IMR-90 (cell line): ENCODE measurements at places on chromosomes 11 and 22. TPM values are rescaled to one million over a fixed set of nuclear protein-coding genes. Genes with fewer than 3 reads are reported as not detected.

DNA sequence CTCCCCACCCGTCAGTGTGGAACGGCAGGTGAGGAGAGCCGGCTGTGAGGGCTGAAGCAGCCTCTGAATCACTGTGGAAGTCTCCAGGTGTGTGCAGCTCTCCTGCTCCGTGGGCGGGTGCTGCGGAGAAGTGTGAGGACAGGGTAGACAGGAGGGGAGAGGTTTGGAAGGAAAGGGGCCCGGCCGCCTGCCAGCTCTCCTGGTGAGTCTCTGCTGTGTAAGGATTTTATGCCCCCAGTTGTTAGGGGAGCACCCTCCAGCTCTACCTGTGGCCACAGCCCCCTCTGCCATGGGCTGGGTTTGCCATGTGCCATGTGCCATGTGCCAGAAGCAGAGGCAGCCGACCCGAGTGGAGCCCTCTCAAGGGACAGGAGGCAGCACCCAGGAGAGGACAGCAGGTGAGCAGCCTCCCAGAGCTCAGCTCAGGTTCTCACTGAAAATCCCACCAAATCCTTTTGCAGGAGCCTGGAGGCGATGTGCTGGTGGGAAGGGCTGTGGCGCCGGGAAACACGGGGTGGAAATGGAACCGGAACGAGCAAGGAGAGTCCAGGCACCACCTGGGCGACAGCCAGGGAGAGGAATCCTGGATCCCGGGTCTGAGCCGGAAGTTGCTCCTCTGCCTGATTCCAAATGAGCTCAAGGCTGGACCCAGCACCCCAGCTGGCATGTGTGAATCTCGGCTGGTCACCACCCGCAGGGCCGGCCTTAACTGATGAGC, 804.4 kb downstream of the BRD1 start:
- no peaks in the 10 kb centered on the region for H3K4me1 ChIP-seq
- H3K27me3 ChIP-seq, result no peaks in the 10 kb centered on the region
- no peaks in the 10 kb centered on the region for H3K36me3 ChIP-seq

DNA sequence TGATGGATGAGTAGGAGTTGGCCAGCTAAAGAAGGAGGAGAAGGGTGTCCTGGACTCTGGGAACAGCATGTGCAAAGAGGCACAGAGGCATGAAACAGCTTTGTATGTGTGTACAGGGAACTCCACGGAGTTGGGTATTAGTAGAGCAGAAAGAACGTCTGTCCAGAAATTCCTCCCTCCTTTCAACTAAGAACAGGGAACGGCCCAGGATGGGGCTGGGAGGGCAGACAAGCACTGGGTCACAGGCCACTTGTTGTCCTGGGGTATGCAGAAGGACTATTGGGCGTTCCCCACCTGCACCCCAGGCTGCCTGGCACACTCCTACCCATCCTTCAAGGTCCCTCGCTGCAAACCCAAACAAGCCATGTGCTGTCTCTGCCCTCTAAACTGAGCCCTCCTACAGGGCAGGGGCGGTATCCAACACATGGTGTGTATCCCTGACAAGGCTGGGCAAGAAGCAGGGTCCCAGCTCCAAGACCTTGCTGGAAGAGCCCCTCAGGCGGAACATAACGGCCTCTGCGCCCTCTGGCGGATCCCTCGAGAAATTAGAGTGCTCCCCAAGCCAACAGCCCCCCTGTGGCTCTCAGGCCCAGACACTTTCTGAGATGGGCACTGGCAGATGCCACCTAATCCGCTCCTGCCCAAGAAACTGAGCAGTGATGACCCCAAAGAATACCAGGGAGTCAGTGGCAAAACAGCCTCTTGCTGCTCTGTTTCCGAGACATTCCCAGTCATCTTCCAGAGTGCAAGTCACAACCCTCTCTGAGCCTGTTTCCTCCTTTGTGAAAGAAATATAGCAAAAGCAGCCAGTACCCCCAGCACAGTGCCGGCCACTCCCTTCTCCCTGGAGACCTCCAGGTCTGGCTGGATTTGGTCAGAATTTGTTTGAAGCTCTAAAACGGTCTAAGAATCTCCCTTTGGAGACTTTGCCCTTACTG, 1.6 kb upstream of the ELFN2 start:
- no peak overlapping the region for H3K4me3 ChIP-seq
- H3K4me1 ChIP-seq, result peaks cover 18% of the 10 kb centered on the region
- H3K36me3 ChIP-seq, result no peaks in the 10 kb centered on the region
- peak; percentile 43 for DNase-seq

YDJC gene
- 7.2 and 8.1 TPM in 2 replicates for total RNA-seq

ALDH3B1 gene
- total RNA-seq, result 11.8 and 11.9 TPM in 2 replicates

DNA sequence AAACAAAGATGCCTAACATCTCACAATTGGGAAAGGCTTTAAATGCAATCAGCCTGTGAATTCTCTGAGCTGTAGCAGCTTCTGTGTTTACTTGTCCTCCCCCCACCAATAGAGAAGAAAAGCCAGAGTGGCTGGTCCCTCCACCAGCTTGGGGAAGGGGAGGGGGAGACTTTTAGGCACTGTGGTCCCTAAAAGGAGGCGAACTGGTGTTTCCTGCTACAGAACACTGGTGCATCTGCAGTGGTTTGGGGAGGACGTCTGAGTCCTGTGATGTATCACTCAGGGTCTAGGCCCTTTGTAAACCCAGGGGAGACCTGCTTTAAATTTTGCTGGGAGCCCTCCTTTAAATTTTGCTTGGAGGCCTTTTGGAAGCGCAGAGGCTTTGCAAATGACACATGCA, 16.9 kb downstream of the TNRC6B start:
- no peak overlapping the region for H3K4me3 ChIP-seq
- H3K4me1 ChIP-seq, result peaks cover 15% of the 10 kb centered on the region
- DNase-seq, result no peak
- no peaks in the 10 kb centered on the region for H3K27me3 ChIP-seq
- no peak overlapping the region for H3K27ac ChIP-seq
- H3K36me3 ChIP-seq, result no peaks in the 10 kb centered on the region

GRCh38 chr11:73356979-73357860, 19.0 kb upstream of the RELT start:
- H3K4me3 ChIP-seq, result no peak overlapping the region
- DNase-seq, result no peak
- no peak overlapping the region for H3K27ac ChIP-seq

PPP2R1B gene
- total RNA-seq, result 52.8 and 62.9 TPM in 2 replicates

DNA sequence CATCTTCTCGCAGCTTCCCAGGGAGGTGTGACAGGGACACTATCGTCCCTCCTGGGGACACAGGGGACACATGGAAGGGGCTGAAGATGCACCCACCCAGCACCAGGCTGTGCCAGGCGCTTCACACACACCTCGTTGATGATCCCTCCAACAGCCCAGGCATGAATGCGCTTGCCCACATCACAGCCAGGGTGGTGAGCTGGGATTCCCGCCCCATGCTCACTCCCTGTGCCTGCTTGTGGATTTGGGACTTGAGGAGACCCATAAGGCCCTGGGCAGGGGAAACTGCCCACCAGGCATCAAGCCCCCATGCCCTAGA, 57.8 kb downstream of the OTOG start:
- no peak overlapping the region for H3K27ac ChIP-seq
- peaks cover 3% of the 10 kb centered on the region; the same call in 1 of the 2 replicates for H3K27me3 ChIP-seq
- no peak for DNase-seq
- H3K4me3 ChIP-seq, result no peak overlapping the region
- H3K36me3 ChIP-seq, result no peaks in the 10 kb centered on the region

DNA sequence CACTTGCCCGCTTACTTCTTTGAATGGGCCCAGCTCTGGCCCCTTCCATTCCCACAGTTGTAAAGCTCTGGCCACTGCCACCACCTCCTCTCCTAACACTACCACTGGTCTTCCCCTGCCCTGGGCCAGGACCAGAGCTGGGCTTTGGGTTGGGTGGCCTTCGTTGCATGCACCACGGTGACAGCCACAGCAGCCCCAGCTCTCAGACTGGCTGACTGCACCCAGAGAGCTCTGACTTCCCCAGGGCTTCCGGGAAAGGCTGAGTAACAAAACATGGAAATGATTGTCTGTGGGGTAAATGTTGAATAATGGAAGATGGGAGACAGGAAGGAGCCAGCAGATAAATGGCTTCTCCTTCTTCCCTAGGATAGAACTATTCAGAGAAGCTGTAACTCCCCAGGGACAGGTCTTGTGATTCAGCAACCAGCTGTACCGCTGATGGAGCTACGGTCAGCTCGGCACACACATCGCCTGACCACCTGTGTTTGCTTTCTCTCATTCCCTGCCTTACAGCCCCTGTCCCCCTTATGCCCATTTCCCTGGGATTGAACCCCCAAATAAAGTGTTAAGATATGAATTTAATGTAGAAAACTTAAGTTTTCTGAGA, 27.6 kb downstream of the SCN4B start:
- no peaks in the 10 kb centered on the region for H3K36me3 ChIP-seq
- H3K27me3 ChIP-seq, result no peaks in the 10 kb centered on the region; the same call in 1 of the 2 replicates

SMIM35 gene
- not detected in 2 replicates for total RNA-seq

DNA sequence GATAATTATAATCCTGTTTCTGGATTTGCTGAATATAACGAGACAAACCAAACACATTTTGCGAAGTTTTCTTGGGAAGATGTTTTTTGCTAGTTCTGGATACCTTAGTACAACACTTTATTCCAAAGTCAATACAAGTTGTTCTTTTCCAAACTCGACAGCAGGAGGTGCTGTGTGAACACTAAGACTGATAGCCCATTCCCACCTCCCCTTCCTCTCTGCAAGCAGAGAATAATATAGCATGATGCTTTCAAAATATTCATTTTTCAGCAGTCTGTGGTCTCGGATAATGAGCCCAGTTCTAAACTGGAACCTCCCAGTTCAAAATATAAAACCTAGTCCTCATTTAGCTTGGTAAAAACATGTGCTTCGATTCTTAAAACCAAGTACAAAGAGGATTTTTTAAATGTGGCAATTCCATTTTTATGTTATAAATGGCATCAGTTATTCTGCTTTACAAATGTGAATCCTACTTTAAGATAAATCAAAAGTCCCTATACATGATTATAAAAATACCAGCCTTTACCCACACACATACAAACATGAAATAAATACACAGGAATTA, 129.1 kb downstream of the DCDC1 start:
- H3K36me3 ChIP-seq, result no peaks in the 10 kb centered on the region
- DNase-seq, result peak; percentile 33
- no peaks in the 10 kb centered on the region for H3K4me1 ChIP-seq

CCDC89 gene
- 7.9 and 9.4 TPM in 2 replicates for total RNA-seq

DNA sequence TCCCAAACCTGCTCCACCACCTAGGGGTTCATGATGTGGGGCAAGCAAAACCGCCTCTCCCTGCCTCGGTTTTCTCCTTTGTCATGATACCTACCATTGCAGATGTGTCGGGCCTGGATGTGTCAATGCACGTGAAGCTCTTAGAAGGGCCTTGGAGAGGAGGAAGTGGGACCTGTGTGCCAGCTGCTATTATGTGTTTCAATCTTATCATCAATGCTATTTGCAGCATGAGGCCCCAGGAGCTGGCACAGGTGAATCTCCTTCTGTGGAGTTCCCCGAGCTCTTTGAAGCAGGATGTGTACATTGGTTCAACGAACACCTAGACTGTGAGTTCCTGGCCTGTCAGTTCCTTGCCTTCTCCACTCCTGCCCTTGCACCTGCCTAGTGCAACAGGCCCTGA, 331.6 kb downstream of the CTTN start:
- no peaks in the 10 kb centered on the region for H3K36me3 ChIP-seq
- no peak for DNase-seq
- H3K27me3 ChIP-seq, result no peaks in the 10 kb centered on the region; the same call in 1 of the 2 replicates
- H3K27ac ChIP-seq, result no peak overlapping the region

GRCh38 chr11:45384711-45385241, 98.6 kb upstream of the SYT13 start:
- H3K4me3 ChIP-seq, result no peak overlapping the region
- peaks cover 9% of the 10 kb centered on the region; the same call in 1 of the 2 replicates for H3K27me3 ChIP-seq
- H3K4me1 ChIP-seq, result no peaks in the 10 kb centered on the region
- no peaks in the 10 kb centered on the region for H3K36me3 ChIP-seq
- H3K27ac ChIP-seq, result no peak overlapping the region

DNA sequence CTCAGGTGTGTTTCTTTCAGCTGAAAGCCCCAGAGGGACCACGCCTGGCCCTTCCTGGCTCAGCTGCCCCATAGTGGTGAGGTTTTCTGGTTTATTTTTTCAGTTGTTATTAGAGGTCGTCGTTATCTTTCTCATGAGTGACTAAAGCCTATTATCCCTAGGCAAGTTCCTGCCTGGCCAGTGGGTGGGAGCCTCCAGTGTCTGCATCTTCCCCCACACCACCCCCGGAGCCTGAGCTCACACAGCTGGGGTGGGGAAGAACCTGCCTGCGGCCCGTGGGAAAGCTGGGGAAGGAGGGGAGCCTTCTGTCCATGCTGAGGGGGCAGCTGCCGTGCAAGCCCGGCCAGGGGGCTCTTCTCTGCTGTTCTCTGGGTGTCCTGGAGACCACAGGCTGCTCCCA, 24.3 kb upstream of the PPFIA1 start:
- DNase-seq, result peak; percentile 68
- H3K27me3 ChIP-seq, result peaks cover 8% of the 10 kb centered on the region
- H3K27ac ChIP-seq, result no peak overlapping the region
- H3K36me3 ChIP-seq, result no peaks in the 10 kb centered on the region
- H3K4me3 ChIP-seq, result no peak overlapping the region

- H3K4me3 ChIP-seq, result no peak overlapping the region
- DNase-seq, result no peak
- H3K4me1 ChIP-seq, result 0 out of 2 replicates have a peak, but pooled peaks cover 1% of the 10 kb centered on the region
- no peaks in the 10 kb centered on the region for H3K27me3 ChIP-seq
- H3K36me3 ChIP-seq, result 0 out of 2 replicates have a peak, but pooled peaks cover 4% of the 10 kb centered on the region
These were observed 5.7 kb upstream of the AMBRA1 start for GRCh38 chr11:46599340-46600193.

DNA sequence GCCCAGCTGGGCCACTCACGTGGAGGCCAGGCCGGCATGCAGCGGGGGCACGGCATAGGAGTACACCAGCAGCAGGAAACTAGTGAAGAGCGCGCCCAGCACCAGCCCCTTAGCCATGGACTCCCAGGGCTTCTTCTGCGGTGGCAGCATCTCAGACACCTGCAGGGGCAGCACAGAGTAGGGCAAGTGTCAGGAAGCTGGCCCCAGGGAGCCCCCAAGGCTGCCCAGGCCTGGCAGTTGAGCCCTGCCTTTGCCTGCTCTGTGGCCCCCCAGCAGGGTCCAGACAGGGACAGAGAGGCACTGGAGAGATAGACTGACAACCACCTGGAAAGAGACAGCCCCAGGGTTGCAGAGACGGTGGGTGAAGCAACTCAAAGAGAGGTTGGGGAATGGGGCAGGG, 10.7 kb upstream of the SEC14L6 start:
- H3K4me3 ChIP-seq, result no peak overlapping the region
- no peak for DNase-seq
- no peak overlapping the region for H3K27ac ChIP-seq

RPS6KB2 gene
- 47.8 and 58.4 TPM in 2 replicates for total RNA-seq
